ENCODE measurements at places on chromosomes 16 and 17.
A peak's percentile ranks its signal among the peaks of the same experiment; 100 is the strongest.

- no peak within 1 kb of the TSS for H3K27ac ChIP-seq
- no peaks in the 10 kb centered on the region for H3K36me3 ChIP-seq
- H3K4me1 ChIP-seq = no peaks in the 10 kb centered on the region
- DNase-seq = peak; percentile 79
- H3K27me3 ChIP-seq = no peaks in the 10 kb centered on the region
- H3K4me3 ChIP-seq = no peak within 1 kb of the TSS
Observed at GRCh38 chr16:72172105-72173034, at the start of gene PMFBP1. Gene PMFBP1, minus strand, starts transcription at chr16:72172155. Its CDS starts 947 bp downstream, at chr16:72171208.

GRCh38 chr16:85607321-85607765, 5.8 kb upstream of the GSE1 start:
- peak overlapping the region; percentile 87 for H3K27ac ChIP-seq
- H3K4me3 ChIP-seq = no peak overlapping the region
- DNase-seq = peak; percentile 92
- H3K36me3 ChIP-seq = no peaks in the 10 kb centered on the region
- H3K4me1 ChIP-seq = peaks cover 28% of the 10 kb centered on the region
- H3K27me3 ChIP-seq = no peaks in the 10 kb centered on the region

- no peak overlapping the region for H3K4me3 ChIP-seq
- no peak for DNase-seq
- H3K36me3 ChIP-seq = no peaks in the 10 kb centered on the region
- no peak overlapping the region for H3K27ac ChIP-seq
- peaks cover 4% of the 10 kb centered on the region for H3K4me1 ChIP-seq
Observed at GRCh38 chr17:47225436-47225858, 16.3 kb downstream of the MYL4 start.

DNA sequence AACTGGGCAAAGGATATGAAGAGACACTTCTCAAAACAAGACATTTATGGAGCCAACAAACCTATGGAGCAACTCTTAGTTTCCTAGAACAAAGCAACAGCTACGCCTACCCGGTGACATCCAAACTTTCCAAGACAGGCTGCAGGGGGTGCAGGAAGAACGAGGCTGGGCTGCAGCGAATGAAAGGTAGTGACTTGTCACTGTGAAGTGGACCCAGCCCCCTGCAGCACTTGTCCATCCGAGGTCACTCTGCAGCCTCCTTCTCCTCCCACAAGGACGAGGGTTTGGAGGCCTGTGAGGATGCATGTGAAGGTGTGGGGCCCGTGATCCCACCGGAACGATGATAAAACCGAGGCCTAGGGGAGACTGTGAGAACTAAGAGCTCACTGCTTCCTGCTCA, 192.6 kb upstream of the RPL38 start:
- no peaks in the 10 kb centered on the region for H3K36me3 ChIP-seq
- no peaks in the 10 kb centered on the region for H3K4me1 ChIP-seq
- no peak for DNase-seq
- H3K4me3 ChIP-seq = no peak overlapping the region
- no peaks in the 10 kb centered on the region for H3K27me3 ChIP-seq

DNA sequence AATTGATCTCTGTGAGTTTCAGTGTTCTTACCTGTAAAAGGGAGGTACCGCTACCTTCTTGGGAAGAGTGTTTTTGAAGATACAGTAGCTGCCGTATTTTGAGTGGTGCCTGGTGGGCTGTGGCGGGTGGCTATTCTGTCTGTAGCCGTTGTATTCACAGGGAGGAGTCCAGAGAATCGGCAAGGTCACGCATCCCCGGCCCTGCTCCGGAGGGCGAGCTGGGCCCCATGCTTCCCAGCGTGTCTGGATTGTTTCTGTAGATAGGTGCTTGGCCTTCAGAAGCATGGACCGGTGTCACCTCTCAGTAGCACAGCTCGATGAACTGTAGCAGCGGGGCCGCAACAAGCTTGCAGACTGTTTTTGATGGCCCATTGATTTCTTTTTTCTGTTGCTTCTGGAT, 295.6 kb downstream of the CPPED1 start:
- H3K27ac ChIP-seq = no peak overlapping the region
- H3K4me1 ChIP-seq = no peaks in the 10 kb centered on the region
- H3K27me3 ChIP-seq = no peaks in the 10 kb centered on the region
- no peaks in the 10 kb centered on the region for H3K36me3 ChIP-seq
- no peak overlapping the region for H3K4me3 ChIP-seq

DNA sequence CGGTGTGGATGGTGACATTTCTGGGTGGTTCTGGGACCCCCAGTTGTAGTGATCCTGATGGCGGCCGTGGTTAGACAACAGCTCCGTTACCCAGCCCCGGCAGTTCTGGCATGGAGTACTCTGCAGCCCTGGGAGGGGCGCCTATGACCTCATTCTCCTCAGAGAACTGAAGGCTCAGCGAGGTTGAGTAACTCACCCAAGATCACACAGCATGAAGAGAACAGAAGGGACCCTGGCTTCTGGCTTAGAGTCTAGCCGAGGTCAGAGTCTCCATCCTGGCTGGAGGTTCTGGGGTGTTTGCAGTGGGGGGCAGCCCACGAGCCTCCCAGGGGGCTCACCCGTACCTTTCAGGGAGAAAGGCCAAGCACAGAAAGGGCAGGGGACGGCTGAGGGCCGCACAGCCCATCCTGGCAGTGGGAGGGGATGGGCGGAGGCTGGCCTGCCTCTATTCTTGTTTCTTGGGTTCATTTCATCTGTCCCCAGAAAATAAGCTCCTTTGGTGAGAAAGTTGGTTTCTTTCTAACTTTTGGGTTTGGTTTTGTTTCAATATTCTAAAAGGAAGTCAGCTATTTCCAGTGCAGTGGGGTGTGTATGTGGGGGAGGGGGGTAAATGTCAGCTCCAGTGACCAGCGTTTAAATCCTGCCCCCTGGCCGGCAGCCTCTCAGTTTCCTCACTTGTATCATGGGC, 13.2 kb downstream of the ZFPM1 start:
- H3K4me3 ChIP-seq = no peak overlapping the region
- H3K36me3 ChIP-seq = no peaks in the 10 kb centered on the region
- peaks cover 11% of the 10 kb centered on the region for H3K4me1 ChIP-seq
- DNase-seq = no peak
- no peak overlapping the region for H3K27ac ChIP-seq

- no peak overlapping the region for H3K27ac ChIP-seq
- DNase-seq = peak; percentile 25
- H3K27me3 ChIP-seq = no peaks in the 10 kb centered on the region
- H3K4me3 ChIP-seq = no peak overlapping the region
Observed at GRCh38 chr17:43595466-43595865, 49.3 kb upstream of the ETV4 start.

DNA sequence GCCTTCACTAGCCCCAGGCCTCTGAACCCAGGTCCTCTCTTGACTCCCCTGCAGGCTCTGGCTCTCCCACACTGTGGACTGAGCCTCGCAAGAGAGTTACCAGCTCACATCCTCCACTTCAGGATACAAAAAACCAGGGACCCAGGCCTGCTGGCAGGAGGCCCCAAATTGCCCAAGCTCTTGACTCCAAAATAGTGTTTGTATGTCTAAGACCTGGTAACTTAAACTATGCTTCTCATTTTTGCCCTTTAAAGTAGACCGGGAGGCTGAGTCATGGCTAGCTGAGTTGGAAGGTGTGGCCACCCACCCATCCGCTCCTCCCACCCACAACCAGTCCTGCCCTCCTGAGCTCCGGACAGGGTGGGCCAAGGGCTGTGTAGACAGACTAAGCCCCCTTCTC, 250.0 kb downstream of the SOX9 start:
- no peaks in the 10 kb centered on the region for H3K36me3 ChIP-seq
- no peak overlapping the region for H3K4me3 ChIP-seq
- no peaks in the 10 kb centered on the region for H3K27me3 ChIP-seq
- H3K4me1 ChIP-seq = no peaks in the 10 kb centered on the region
- DNase-seq = no peak

DNA sequence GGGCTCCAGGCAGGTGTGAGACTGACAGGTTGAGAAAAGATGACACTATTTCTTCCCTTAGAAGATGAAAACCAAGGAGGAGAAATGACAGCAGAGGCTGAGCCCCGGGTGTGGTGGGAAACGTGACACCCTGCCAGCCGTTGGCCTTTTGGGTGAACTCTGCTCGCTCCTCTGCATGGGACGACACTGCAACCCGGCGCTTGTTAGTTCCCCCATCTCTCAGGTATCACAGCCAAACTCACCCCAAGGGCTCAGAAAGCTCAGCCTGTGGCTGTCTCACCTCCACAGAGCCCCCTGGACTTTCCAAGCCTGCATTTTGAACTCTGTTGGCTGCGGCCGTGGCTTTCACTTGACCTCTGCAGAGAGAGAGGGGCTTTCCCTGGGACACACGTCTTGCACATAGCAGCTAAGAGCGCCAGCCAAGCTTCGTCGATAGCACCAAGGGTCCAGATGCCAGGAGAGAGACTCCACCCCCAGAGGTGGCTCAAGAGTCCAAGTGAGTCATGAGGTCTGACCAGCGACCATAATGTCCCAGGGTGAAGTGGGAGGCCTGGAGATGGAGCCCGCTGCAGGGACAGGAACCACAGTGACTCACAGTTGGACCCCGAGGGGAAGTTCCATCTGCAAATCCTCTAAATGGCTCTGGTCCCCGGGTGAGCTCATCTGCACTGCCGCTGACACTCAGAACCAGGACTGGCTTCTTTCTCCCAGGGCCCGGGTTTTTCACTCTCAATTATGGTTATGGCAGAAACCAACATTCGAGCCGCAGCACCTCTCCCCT, 301.9 kb downstream of the SOX9 start:
- no peaks in the 10 kb centered on the region for H3K4me1 ChIP-seq
- DNase-seq = peak; percentile 73
- no peaks in the 10 kb centered on the region for H3K27me3 ChIP-seq
- H3K36me3 ChIP-seq = no peaks in the 10 kb centered on the region
- H3K27ac ChIP-seq = no peak overlapping the region

DNA sequence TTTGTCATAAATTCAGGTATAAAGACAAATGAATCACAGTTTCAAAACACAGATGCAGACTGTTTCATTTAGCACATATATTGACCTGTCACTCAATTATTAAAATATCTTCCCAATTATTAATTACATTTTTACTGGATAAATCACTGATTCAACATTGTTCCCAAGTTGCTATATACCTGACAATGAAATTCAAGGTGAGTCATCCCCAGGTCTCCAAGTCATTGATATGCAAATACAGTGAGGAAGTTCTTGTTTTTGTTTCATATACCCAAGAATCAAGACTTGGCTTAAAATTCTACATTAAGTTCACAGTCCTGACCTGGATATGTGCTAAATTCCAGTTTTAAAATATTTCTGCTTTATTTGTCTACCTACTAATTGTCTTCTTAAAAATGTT, 599.3 kb upstream of the PSMD7 start:
- no peaks in the 10 kb centered on the region for H3K36me3 ChIP-seq
- peak; percentile 54 for DNase-seq
- no peak overlapping the region for H3K27ac ChIP-seq
- peaks cover 1% of the 10 kb centered on the region for H3K4me1 ChIP-seq
- H3K27me3 ChIP-seq = no peaks in the 10 kb centered on the region
- no peak overlapping the region for H3K4me3 ChIP-seq

GRCh38 chr16:8936421-8936820, 27.3 kb downstream of the USP7 start:
- peaks cover 2% of the 10 kb centered on the region for H3K4me1 ChIP-seq
- no peak overlapping the region for H3K4me3 ChIP-seq
- no peaks in the 10 kb centered on the region for H3K27me3 ChIP-seq
- H3K27ac ChIP-seq = no peak overlapping the region
- H3K36me3 ChIP-seq = no peaks in the 10 kb centered on the region

GRCh38 chr17:42895185-42895555, 5.4 kb upstream of the G6PC1 start:
- no peaks in the 10 kb centered on the region for H3K4me1 ChIP-seq
- no peak overlapping the region for H3K4me3 ChIP-seq
- no peaks in the 10 kb centered on the region for H3K36me3 ChIP-seq
- DNase-seq = no peak
- no peaks in the 10 kb centered on the region for H3K27me3 ChIP-seq

DNA sequence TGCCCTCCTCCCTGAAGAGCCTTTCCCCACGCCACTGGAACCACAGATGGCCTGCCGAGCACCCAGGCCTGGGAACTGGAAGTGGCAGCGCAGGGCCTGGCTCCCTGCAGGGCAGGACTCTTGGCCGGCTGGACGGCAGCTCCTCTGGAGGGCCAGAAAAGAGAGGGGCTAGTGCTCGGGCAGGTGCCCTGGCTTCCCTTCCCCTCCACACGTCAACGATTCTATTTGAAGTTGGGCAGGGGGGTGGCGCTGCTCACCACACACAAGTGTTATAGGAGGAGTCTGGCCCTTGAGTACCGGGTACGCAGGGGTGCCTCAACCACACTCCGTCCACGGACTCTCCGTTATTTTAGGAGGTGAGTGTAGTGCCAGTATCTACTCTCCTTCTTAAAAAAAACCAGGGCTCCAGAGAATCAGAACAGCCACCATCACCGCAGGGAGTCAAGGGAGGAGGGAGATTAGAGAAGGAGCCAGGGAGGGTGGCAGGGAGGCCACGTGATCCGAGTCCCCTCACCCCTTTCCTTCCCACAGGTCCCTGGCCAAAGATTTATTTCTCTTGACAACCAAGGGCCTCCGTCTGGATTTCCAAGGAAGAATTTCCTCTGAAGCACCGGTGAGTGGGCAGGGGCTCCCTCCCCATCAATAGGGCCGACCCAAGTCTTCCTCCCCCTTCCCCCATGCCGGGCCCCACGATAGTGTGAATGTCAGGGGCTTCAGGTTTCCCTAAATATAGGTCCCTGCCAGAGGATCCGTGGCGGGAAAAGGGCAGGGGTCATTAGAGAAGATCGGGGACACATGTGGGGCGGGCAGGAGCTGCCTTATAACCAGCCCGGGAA, 1.4 kb upstream of the ALDOA start:
- peak overlapping the region; percentile 86 for H3K4me3 ChIP-seq
- peak overlapping the region; percentile 100 for H3K27ac ChIP-seq
- H3K4me1 ChIP-seq = peaks cover 11% of the 10 kb centered on the region
- H3K27me3 ChIP-seq = no peaks in the 10 kb centered on the region

DNA sequence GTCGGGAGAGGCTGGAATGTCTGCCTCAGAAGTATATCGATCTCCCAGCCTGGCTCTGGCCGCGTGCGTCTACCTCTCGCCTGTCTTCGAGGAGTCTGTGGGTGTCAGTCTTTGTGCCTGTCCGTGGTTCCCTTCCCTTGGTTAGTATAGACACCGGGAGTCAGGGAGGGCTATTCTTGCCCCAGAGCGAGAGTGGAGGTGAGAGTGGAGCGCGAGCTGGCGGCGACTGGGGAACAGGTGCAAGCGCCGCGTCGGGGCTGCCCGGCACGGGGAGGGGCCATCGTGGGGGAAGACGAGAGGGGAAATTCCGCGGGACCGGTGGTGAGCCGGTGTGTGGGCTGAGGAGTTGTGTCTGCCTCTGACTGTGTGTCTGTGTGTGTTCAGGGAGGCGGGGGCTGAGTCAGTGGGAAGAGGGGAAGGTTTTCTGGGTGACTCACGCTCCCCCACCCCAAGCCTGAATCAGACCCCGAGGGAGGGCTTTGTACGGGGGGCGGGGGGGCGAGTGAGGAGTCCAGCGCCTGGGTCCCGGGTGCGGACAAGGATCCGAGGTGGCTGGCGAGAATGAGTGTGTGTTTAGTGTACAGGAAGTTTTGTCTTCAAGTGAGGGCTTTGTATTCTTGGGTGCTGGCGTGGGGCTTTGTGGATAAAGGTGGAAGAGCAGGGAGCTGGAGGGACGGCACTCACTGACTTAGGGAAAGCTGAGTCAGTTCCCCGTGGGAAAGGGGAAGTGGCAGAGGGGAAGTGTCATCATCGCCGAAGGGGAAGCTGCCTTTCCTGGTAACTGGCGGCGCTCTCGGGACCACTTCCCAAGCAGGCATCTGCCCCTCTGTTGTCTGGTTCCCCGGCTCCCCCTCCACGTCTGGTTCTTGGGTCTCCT, 8.6 kb downstream of the KDM6B start:
- peak overlapping the region; percentile 69 for H3K4me3 ChIP-seq
- peak; percentile 85 for DNase-seq
- peaks cover 6% of the 10 kb centered on the region for H3K4me1 ChIP-seq
- H3K27me3 ChIP-seq = no peaks in the 10 kb centered on the region
- peak overlapping the region; percentile 88 for H3K27ac ChIP-seq
